ENCODE measurements at places on chromosomes 1 and 21. TPM values are rescaled to one million over a fixed set of nuclear protein-coding genes. Genes with fewer than 3 reads are reported as not detected.

DNA sequence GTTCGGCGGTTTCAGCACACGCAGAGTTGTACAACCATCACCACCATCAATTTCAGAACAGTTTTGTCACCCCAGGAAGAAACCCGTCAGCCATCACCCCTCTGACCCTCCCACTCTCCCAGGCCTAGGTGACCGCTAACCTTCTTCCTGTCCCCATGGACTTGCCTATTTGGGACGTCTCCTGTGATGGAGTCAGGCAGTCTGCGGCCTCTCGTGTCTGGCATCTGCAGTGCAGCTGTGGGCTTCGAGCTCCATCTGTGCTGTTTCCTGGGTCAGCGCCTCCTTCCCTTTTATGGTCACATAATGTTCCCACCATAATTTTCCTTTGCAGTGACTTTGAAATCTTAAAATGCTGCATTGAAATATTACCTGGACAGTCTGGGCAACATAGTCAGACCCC lies 24.4 kb downstream of the SLC45A1 start:
- no peak for DNase-seq

GRCh38 chr1:88985032-88985431 lies 7.4 kb downstream of the KYAT3 start:
- no peak for DNase-seq

DNA sequence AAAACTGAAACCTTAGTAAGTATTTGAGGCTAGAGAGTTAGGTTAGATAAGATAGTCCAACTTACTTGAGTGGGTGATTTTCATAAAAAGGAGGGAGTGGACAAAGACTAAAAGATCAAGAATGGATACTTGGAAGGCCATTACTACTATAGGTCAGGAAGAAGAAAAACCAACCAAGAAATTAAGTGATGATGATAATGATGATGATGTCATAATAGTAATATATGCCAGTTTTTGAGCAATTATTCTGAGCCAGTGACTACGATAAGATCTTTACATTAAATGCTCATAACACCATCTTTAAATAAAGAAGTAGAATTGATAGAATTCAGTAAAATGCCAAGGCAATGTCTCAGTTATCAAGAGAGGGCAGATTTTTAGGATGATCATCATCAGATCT lies 430.7 kb upstream of the ADAMTS5 start:
- DNase-seq, result no peak

DNA sequence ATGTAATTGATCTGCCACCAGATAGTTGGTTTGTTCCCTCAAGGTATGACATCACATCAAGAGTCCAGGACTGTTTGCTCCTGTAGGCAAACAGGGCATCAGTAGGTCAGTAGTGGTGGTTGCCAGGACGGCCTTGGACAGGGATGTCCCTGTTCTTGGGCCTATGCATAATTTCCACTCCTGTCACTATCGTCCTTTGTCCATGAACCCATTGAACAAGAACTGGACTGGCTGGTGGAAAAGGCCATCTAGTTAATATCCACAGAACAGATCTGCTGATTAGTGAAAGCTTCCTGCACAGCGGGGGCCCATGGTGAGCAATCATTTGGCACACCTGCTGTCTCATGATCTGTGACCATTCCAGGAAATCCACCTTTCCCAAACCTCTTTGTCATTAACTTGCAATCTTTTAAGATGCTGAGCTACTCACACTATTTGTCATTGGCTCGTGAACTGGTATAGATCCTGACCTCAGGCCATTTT lies 12.4 kb upstream of the BSDC1 start:
- no peak for DNase-seq

DNA sequence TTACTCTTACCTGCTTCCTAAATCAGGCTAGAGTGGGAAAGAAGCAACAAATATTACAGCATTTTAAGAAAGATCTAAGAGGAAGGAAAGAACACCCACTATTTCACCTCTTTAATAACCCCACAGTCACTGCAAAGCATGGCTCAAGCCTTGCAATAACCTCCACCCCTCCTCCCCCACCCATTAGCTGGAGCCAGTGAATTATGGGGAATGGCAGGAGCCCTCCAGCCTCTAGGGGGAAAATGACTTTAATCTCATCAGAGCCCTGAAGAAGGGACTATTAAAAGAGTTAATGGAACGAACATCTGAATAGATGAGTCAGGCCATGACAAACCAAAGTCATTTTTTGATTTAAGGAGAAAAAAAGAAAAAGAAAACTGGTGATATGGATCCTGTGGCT lies 630.7 kb upstream of the PLXNA2 start:
- no peak for DNase-seq

DNA sequence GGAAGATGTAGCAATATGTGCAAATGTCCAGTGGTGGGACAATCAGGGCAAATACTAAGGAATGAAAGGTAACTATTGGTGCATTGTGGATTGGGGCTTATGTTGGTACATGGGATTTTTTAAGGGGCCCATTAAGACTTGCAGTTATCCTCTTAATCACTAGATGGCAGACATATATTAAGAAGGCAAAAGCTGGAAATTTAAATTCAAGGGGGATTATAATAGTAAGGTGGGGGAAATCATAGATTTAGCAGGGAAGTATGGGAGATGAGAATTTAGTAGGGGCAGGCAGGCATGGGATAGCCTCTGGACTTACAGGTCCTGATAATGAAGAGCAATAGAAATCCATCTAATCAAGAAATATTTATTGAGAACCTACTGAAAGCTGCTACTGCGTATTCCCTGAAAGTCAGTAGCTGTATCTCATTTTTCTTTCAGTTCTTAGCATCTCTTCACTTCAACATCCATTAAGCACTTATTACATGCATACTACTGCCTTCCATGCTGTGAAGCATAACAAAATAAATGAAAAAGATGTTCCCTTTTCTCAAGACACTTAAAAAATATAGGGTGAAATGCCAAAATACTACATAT lies 251.8 kb downstream of the CRB1 start:
- DNase-seq, result no peak

DNA sequence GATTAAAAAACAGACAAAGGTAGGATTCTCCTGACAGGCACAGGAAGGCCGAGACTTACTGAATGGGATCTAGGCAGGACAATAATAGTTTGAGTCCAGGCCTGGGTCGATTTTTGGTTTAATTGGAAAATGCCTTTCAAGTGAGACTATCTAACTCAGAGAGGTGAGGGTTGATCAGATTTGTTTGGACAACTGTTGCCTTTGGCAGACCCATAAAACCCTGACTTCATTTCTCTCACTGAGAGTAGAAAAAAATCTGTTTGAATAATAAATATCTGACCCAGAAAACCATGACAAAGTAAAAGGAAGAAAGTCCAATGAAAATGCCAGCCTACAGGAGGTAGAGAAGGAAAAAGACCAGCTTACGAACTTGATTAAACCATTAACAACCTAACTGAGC lies 12.3 kb upstream of the SLC30A10 start:
- DNase-seq, result no peak

Gene TCEA3
- total RNA-seq, result 39.4 TPM

Gene TTC3
- 99.0 TPM for total RNA-seq

Data from upper lobe of right lung (tissue), 1 donor.